Fibroblast of skin of abdomen (primary cell): ENCODE measurements at places on chromosomes 5 and 9.

DNA sequence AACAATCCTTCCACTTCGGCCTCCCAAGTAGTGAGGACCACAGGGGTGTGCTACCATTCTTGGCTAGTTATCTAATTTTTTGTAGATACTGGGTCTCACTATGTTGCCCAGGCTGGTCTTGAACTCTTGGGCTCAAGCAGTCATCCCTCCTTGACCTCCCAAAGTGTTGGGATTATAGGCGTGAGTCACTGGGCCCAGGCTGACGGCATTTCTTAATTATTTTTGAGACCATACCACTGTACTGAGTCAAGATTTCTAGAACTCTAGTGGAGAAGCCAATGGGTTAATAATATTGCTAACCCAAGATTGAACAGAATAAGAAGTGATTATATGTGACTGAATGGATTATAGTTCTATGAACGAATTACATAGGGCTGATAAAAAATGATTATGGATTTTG is 66.7 kb downstream of the TARS1 start:
- DNase-seq = no peak

- no peak for DNase-seq
These were observed 25.7 kb upstream of the DAB2 start for GRCh38 chr5:39450487-39450886.

- peak; percentile 83 for DNase-seq
These were observed 132.9 kb downstream of the LIFR start for GRCh38 chr5:38423276-38424147.

GRCh38 chr5:158234323-158235158 is 375.6 kb upstream of the CLINT1 start:
- peak; percentile 33 for DNase-seq

GRCh38 chr9:105413525-105413924 is 34.3 kb upstream of the FSD1L start:
- peak; percentile 47 for DNase-seq
